ENCODE measurements at places on chromosomes 1 and 21.
A peak's percentile ranks its signal among the peaks of the same experiment; 100 is the strongest.

GRCh38 chr1:24702511-24703293, 42.5 kb upstream of the CLIC4 start:
- no peak for DNase-seq

DNA sequence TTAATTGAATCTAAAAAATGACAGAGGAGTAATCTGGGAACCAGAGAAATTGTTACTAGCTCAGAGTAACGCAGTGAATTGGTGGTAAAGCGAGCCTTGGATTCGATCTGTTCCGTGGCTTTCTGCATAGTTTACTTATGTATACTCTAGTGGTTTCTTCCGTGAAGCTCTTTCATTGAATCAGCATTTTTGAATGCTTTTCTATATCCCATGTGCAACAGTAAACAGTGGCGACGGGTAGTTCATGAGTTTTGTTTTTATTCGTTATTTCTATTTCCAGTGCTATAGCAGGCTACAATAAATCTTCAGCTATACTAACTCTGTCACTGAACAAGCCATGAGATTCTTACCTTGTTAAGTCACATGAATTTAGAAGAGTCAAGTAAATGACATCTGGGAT, 14.5 kb upstream of the MAP3K7CL start:
- DNase-seq: no peak

DNA sequence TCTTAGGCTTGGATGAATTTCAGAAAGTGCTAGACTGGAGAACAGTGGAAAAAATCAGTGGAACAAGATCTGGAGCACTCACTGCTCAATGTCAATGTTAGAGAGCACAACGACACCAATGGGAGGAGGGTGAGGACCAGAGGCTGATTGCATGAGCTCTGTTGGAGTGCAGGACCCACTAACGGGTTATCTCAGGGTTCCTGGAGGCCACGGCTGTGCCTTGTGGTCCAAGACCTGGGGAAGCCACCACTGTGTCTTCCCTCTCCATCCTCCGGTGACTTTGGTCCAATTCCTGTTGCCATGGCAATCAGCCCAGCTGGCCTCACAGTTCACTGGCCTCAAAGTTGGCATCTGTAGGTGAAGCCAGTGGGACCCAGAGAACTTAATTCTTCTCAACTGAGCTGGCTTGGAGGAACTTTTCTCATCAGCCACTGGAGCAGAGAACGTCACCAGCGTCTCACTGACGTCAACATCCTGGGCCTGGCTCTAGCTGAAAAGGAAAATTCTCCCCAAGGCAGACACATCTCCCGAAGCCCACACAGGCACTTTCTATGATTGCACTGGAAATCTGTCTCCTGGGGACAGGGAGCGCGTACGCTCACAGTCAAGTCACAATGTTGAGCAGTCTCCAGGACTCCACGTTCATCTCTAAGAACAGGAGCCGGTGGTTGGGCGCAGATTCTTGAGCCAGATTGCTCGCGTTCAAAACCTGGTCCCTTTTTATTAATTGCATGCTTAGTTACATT, 21.9 kb upstream of the GPR157 start:
- DNase-seq: no peak

DNA sequence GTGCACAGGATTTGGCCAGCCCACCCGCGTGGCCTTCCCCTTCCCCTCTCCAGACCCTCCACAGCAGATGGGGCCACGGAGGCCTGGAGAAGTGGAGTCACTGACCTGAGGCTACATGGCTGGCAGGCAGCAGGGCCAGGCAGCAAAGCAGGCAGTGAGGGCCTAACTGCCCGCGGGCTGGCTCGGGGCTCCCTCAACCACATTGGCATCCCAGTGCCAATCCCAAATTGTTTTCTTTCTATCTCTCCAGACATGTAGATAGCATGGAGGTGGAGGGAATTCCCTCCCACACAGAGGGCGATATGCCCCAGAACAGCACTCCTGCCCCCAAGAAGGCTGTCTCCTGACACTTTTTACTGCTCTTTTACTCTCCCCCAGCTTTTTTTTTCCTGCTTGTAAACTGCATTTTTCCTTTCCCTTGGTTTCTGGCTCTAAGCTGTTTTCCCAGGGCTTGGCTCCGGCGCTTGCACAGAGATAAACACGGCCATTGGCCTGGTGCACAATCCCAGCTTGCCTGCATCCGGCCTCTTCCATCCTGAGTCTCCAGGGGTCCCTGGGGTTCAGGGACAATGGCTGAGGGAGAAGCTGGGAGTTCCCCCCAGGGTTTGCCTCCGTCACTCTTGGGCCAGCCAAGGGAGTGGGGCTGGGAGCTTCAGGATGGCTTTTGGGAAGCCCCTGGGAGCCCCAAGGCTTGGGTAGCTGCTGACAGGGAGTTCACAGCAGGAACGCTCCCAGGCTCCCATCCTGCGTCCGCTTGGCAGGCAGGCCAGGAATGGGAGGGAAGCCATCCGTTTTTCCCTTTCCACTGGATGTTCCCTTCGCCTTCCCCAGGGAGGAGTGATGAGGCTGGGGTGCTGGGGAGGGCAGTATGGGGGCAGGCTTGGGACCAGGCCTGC, 7.0 kb downstream of the EPHX1 start:
- DNase-seq: no peak

- DNase-seq: peak; percentile 52
Observed at GRCh38 chr1:44405031-44405797, at the start of gene RNF220. Gene RNF220 (plus strand): TSS chr1:44405255.

DNA sequence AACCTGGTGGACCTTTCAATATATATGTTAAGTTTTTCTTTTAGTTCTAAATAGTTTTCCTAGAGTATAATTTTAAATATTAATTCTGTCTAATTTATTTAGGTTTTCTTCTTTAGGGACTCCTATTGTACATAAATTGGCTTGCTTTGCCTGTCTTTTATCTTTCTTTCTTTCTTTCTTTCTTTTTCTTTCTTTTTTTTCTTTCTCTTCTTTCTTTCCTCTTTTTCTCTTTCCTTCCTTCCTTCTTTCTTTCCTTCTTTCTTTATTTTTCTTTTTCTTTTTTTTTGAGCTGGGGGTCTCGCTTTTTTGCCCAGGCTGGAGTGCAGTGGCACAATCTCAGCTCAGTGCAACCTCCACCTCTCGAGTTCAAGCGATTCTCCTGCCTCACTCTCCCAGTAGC, 35.2 kb downstream of the ZSCAN20 start:
- no peak for DNase-seq

GRCh38 chr1:26300578-26301275, 5.7 kb downstream of the UBXN11 start:
- no peak for DNase-seq

DNA sequence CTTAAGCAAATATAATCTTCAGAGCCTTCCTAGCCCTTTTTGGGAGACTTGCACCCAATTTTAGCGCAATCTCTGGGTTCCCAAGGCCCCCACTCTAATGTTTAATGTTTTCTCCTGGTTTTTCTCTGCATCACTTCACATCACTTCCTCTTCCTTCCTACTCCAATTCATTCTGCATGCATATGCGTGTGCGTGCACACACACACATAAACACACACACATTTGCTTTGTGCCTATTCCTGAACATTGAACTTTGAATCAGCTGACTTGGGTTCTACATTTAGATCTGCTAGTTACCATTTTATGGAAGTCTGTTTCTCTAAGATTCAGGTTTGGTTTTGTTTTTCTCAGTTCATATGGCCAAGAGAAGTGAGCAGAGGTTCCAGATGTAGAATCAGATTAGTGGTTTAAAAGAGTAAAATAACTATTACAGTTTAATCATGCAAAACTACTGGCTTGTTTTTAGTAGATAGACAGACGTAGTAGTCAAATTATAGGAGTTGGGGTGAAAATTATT, 7.4 kb upstream of the EDEM3 start:
- DNase-seq: peak; percentile 10

DNA sequence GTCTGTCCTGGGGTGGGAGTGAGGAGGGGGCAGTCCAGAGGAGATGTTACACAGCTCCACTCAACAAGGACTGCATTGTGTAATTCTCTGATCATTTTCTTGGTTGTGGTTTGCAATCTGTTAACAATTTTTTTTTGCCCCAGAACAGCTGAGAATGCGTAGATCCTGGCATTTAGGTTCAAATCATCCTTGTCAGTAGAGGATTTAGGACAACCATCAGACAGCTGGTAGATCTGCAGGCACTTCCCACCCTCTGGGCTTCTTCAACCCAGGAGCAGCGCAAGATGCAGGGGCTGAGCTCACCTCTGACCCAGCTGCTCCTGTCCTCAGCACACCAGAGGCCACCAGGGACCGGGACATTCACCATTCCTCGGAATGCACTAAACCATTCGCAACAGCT, 13.5 kb downstream of the BCAR3 start:
- DNase-seq: no peak

- no peak for DNase-seq
Observed at GRCh38 chr1:180151508-180151907, 3.2 kb upstream of the QSOX1 start.
